ENCODE measurements at places on chromosomes 3 and 15.

DNA sequence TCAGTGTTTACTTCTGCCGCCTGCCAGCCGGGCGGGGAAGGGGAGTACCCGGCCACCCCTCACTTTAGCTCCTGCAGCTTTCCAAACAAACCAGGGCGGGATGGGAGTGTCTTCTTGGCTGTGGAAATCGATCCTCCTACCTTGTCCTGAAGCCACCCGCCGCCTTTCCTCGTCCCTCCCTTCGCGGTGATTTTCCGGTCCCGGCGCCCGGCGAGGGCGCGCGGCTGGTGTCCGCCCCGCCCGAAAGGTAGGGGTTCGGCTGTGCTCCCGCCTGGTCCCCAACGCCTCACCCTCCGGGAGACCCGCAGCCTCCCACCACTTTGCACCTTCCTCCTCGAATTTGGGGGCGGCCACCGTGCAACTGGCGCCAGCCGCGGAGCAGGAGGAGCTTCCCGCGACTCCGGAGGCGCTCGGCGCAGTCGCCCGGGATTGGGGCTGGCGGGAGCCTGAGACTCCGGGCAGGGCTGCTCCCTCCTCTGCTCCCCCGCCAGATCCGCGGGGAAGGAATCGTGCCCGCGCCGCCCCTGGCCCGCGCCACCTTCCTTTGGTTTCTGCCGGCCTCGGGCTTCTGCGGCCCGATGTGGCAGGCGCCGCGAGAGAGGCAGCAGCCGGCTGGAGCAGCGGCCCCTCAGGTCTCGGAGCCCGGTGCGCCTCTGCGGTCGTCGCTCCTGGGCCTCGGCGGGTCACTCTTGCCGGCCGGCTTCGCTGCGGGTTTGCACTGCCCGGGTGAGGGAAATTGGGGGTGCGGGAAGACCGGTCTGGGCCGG lies 30.7 kb upstream of the ST3GAL6 start:
- no peak for DNase-seq

GRCh38 chr3:129023909-129024308 lies 22.8 kb downstream of the EFCC1 start:
- DNase-seq = no peak

GRCh38 chr3:23594066-23594465 lies 211.7 kb upstream of the UBE2E1 start:
- DNase-seq = no peak

DNA sequence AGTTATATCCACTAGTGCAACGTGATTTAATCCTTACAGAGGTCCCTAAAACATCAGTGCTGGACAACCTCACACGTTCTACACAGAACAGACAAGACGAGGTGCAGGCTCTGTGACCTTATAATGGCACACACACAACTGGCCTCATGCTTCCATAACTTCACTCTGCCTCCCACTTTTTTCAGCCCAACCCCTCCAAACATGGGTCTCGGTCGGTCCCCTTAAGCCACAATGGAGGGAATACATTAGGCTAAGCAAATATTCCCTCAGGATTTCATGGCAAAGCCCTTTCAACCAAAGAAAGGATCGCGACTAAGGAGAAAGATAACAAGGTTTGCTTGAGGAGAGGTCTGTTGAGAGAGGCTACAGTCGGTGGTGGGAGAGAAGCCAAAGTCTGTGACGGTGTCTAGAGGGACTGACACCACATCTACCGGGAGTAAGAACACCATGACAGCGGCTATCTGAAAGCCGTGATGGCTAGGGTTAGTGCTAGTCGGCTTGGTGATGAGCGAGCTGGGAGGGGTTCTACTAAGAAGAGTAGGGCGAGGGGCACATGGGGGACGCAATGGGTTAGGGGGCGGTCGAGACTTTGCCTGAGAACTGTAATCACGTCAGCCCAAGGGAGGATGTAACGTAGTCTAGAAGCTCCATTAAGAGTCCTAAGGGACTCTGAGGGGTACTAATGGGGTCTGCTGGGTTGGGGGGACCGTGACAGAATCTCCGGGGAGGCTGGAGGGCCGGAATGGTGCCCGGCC lies 1.0 kb downstream of the MYO9A start:
- no peak for DNase-seq

GRCh38 chr15:97168704-97169475 lies 791.6 kb upstream of the ARRDC4 start:
- DNase-seq = no peak

- DNase-seq = no peak
Observed at GRCh38 chr3:157092230-157092629, 67.7 kb downstream of the CCNL1 start.

DNA sequence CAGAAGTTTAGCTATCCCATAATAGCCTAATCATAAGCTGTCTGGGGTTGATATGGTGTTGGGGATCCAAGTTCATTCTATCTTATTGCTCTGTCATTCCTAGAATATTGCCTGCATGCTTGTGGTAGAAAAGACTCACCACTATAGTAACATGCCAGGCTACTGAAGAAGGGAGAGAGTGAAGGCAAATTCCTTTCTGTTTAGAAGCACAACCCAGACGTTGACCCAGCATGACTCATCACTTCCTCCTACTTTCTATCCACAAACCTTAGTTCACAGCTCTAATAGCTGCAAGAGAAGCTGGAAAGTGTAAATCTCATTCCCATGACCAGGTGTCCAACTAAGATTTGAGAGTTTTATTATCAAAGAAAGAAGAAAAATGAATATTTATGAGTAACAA lies 57.8 kb upstream of the NMD3 start:
- no peak for DNase-seq

DNA sequence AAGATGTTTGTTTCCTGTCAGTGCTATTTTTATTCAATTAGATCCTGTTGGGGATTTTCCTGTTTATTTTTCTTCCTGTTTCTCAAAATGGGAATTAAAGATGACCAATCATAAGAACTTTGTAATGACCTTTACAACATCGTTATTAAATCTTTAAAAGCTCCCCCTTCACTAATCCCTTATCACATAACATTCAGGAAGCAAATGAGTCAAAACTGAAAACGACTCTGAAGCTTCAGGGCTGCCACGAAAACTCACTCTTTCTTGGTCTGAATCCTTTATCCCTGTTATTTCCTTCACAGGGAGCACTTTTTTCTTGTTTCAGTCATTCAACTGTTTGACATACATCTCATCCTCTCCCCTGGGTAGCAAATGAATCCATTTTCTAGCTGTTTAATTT lies 75.8 kb upstream of the MB21D2 start:
- DNase-seq = no peak

- no peak for DNase-seq
Observed at GRCh38 chr15:31336593-31337295, 10.1 kb downstream of the KLF13 start.

- no peak for DNase-seq
Observed at GRCh38 chr15:51416129-51416528, 74.7 kb downstream of the GLDN start.

All from effector memory CD8-positive, alpha-beta T cell (primary cell).